ENCODE measurements at places on chromosomes 12 and 14. TPM values are rescaled to one million over a fixed set of nuclear protein-coding genes. Genes with fewer than 3 reads are reported as not detected.
A peak's percentile ranks its signal among the peaks of the same experiment; 100 is the strongest.

Gene TUBA1C
- 60.4 TPM for total RNA-seq

Gene FAR2
- 10.6 TPM for total RNA-seq

- no peaks in the 10 kb centered on the region for H3K27me3 ChIP-seq
- H3K4me3 ChIP-seq: no peak overlapping the region
Measured at GRCh38 chr12:12095021-12095420, 24.3 kb downstream of the BCL2L14 start.

DNA sequence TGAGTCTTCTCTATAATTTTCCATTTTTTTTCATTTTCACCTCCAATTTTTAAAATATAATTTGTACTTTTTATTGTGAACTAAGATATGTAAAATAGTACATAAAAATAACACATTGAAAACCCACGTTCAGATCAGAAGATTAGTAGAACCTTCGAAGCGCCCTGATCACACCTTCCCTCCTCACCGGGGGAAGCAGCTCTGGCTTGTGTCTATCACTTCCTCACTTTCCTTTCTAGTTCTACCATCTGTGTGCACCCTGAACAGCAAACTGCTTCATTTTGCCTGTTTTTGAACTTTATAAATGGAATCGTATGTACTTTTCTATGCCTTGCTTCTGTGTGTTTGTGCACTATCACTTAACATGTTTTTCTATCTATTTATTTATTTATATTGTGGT, 11.8 kb upstream of the CD27 start:
- no peaks in the 10 kb centered on the region for H3K27me3 ChIP-seq
- no peak overlapping the region for H3K27ac ChIP-seq
- no peak overlapping the region for H3K4me3 ChIP-seq
- H3K4me1 ChIP-seq: no peaks in the 10 kb centered on the region
- H3K36me3 ChIP-seq: no peaks in the 10 kb centered on the region

- no peaks in the 10 kb centered on the region for H3K4me1 ChIP-seq
- no peak overlapping the region for H3K4me3 ChIP-seq
- no peak for DNase-seq
- no peak overlapping the region for H3K27ac ChIP-seq
- no peaks in the 10 kb centered on the region for H3K36me3 ChIP-seq
Measured at GRCh38 chr14:32734261-32734660, 204.4 kb upstream of the NPAS3 start.

DNA sequence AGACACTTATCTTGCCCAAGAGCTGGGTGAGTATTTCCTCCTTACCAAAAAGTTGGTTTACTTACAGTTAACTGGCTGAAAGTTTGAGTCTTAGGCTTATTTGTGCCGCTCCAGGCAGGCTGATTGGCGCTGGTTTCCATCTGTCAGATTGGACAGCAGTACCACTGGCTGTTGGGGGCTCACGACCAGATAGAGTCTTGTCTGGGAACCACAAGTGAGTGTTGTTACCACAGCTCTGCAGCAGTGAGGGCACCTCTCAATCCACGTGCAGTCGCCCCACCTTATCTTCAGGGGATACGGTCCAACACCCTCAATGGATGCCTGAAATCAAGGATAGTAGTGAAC, 58.9 kb downstream of the DDX51 start:
- H3K4me1 ChIP-seq: no peaks in the 10 kb centered on the region
- H3K27me3 ChIP-seq: no peaks in the 10 kb centered on the region
- H3K4me3 ChIP-seq: peak overlapping the region; percentile 77
- no peak for DNase-seq

GRCh38 chr12:26425587-26426260, 230.4 kb downstream of the SSPN start:
- H3K27ac ChIP-seq: no peak overlapping the region
- no peaks in the 10 kb centered on the region for H3K36me3 ChIP-seq
- H3K4me3 ChIP-seq: no peak overlapping the region

Gene KCNK13
- total RNA-seq: not detected

GRCh38 chr14:60313093-60313492, 64.1 kb downstream of the PPM1A start:
- no peaks in the 10 kb centered on the region for H3K27me3 ChIP-seq
- no peak overlapping the region for H3K4me3 ChIP-seq
- H3K27ac ChIP-seq: no peak overlapping the region

Gene BDKRB2
- 34.6 TPM for total RNA-seq
